ENCODE measurements at places on chromosomes 7 and 10. TPM values are rescaled to one million over a fixed set of nuclear protein-coding genes. Genes with fewer than 3 reads are reported as not detected.

- DNase-seq, result no peak
These were observed 6.5 kb upstream of the VWC2 start for GRCh38 chr7:49766966-49767365.

DNA sequence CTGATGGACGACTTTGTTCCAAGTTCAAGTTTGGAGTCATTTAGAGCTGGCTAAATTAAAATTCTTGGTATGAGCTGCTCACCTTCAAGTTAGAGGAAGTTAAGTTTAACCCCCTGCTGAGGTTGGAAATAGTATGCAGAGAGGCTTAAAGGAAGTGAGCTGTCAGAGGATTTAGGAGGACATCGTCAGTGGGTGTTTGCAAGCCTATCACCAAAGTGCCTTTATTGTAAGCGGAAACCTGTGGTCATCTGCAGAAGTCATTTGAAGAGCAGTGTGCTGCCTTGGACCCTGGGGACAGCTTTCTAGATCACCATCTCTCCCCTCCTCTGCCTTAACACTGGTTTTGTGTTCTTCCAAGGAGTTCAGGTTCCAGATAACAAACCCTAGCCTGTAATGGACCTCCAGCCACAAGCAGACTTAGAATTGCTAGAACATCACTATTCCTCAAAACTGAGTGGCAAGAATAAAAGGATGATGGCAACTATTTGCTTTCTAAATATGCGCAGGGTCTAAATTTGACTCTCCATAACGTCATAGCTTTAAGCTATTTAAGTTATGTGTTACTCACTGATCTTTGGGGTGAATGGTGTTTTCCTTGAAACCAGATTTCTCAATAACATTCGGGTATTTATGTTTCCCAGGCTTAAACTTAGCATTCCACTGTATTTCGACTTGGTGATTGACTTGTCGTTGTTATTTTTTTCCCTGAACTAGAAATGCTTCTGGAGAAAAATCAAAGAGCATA lies 93.4 kb downstream of the SLC39A12 start:
- DNase-seq, result no peak

GRCh38 chr7:104956753-104957450 lies 57.1 kb upstream of the KMT2E start:
- DNase-seq, result peak; percentile 90

DNA sequence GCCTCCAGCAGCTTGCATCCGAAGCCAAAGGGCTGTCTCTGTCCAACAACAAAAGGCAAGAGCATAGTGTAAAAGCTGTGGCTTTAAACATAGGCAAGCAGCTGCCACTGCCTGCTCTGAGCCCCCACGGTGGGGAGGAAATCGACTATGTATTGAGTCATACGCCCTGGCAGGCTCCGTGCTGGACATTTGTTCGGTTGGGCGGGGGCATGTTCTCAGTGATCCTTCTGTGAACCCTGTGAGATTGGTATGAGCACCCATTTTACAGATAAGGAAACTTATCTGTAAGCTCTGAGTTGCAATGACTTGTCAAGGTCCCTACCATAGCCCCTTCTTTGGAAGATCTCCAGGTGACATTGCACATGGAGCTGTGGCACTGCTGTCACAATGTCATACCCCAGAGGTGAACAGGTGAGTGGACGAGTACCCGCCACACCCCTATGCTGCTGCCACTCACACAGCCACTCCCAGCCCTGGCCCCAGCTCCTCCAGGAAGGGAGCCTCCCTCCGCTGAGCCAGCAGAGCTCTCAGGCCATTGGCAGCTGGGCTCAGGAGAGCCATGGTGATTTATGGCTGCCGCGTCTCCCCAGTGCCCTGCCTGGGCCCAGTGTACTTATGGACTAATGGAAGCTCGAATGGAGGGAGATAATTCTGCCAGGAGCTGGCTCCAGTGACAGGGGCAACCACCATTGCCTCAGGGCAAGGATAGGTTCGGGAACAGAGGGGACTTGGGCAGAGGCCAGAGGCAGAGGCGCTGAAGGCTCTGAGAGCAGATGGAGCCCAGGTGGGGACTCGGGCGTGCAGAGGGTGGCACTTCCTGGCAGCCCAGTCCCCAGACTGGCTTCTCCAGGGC lies 43.7 kb downstream of the UNC5B start:
- peak; percentile 72 for DNase-seq

The SMO gene
- total RNA-seq, result 5.0 TPM

The LDB3 gene
- total RNA-seq, result under 0.01 TPM
